ENCODE measurements at places on chromosomes 6 and 20. TPM values are rescaled to one million over a fixed set of nuclear protein-coding genes. Genes with fewer than 3 reads are reported as not detected.

Gene ATP9A
- total RNA-seq = 14.1 TPM

Gene HLA-DQA1
- total RNA-seq = not detected

Gene OLIG3
- total RNA-seq = not detected

Gene FERMT1
- 17.4 TPM for total RNA-seq

Gene CYB5R4
- 24.0 TPM for total RNA-seq

Gene ADGRF4
- total RNA-seq = 9.6 TPM

Data from A549 treated with CORT108297 at 1 μM for 4 hours (cell line).